ENCODE measurements at places on chromosomes 12 and 14.

DNA sequence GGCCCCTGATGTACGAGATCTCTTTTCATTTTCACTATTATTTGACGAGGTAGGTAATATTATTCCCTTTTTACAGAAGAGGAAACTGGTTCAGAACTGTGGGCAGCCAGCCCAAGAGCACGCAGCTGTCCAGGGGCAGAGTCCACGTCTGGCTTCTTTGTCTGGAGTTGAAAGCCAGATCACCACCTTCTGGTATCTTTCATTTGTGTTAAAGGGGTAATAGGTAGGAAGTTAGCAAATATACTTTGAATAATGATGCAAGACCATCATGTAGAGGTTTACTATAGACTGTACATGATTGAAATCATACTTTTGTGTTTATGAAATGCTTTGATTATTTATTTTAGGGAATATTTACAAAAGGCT is 144.1 kb upstream of the AMIGO2 start:
- no peak for DNase-seq

GRCh38 chr14:30375296-30375892 is 183.6 kb upstream of the G2E3 start:
- DNase-seq: peak; percentile 11

DNA sequence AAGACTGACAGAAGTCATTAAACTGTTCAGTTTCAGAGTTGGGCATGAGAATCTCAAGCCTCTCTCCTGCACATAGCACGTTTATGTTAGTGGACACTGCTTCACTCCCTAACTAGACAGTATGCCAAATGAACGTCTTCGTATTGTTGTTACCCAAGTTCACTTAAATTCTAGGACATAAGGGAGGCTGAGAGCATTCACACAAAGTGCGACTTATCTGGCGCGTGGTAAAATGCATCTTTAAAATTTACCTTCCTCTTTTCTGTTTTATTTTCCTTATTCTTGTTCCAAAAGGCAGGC is 166.3 kb downstream of the AKAP6 start:
- DNase-seq: no peak

- no peak for DNase-seq
These were observed 866.3 kb downstream of the NRXN3 start for GRCh38 chr14:79036441-79036840.

DNA sequence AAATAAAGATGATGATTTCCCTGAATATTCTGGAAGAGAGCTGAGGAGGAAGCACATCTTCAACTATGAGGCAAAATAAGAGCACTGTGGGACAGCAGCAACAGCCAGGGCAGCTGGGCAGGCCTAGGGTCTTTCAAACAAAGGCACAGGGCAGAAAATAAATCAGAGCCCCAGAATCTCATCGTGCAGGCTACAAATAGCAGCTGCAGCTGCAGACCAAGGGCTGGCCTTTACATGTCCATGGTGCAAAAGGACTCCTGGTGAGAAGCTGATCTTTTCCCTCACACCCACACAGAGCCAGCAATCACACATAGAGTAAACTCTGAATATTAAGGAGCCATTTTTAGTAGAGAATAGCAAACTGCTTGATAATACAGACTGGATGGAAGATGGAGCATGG is 13.6 kb upstream of the MYBPC1 start:
- DNase-seq: no peak

DNA sequence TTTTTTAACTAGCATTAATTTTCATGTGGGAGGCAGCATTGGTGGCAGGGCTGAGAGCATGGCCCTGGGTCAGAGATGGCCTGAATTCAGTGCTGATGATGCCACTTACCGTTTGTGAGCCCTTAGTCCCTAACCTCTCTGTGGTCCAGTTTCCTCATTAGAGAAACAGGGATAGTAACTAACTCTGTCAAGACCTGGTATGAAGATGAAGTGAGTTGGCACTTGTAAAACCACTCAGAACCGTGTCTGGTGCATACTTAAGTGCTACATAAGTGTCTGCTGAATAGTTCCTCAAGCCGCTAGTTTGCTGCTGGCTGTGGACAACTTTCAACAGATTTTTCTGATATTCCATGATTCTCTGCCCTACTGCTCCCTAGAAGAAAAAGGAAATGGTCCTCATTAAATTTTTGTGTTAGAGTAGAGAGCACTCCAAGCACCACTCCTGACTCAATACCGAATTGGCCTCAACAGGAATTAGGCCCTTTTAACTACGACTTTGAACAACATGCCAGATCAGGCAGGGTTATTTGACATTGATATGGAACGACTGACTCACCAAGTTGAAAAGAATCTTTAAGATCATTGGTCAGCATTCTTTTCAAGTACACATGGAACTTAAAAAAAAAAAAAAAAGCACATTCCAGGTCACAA is 250.2 kb downstream of the ANO2 start:
- no peak for DNase-seq

GRCh38 chr14:68527329-68527851 is 265.5 kb downstream of the ZFP36L1 start:
- no peak for DNase-seq

- DNase-seq: no peak
These were observed 13.3 kb downstream of the RAP1B start for GRCh38 chr12:68623984-68624383.

DNA sequence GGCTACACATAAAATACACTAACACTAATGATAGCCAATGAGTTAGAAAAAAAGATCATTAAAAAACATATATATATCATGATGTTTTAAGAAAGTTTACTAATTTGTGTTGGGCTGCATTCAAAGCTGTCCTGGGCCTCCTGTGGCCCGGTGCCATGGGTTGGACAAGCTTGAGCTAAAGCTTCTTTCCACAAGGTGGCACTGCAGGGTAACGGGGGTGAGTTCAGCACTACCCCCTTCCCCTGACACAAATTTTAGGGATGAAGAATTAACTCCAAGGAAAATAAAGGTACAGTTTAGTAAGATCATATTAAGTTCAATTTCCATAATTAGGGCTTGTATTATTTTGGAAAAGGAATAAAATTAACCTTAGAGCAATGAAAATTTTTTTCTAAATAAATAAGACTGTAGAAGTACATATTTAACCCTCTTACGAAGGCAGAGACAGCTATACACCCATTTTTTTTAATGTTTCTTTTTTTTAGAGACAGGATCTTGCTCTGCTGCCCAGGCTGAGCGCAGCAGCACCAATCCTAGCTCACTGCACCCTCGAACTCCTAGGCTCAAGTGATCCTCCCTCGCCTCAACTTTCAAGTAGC is 38.9 kb downstream of the PPP1R13B start:
- DNase-seq: peak; percentile 53

GRCh38 chr14:54935958-54936357 is 33.3 kb upstream of the GCH1 start:
- no peak for DNase-seq

DNA sequence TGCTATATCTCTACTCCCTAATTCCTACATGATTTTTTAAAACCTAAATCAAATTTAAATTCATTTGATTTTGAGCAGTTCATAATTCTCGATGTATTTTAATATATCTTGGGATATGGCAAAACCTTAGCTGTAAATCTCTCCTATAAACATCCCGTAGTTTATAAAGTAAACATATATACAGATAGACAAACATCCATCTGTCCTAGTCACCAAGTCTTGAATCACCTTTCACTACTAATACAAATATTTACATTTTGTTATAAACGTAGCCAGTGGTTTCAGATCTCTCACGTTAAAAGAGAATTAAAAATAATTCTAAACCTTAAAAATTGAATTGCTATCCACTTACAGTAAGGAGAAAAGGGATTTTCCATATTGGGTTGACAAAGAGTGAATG is 107.0 kb downstream of the TSHR start:
- no peak for DNase-seq

DNA sequence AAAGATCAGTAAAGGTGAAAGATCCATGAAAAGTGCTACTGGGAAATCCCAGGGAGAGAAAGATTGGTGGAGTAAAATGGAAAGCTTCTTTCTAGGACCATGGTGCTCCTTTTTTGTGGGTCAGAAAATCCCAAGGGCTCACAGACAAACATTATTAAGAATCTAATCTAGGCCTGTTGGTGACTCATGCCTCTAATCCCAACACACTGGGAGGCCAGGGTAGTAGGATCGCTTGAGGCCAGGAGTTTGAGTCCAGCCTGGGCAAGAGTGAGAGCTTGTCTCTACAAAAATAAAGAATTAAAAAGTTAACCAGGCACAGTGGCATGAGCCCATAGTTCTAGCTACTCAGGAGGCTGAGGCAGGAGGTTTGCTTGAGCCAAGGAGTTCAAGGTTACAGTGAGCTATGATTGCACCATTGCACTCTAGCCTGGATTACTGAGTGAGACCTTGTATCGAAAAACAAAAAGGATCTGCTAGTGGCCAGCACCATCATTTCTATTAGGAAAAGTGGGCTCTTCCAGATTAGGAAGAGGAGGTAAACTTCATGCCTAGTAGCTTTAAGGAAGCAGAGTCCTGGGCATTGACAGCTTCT is 43.0 kb downstream of the TXNRD1 start:
- no peak for DNase-seq

- DNase-seq: no peak
These were observed 10.8 kb downstream of the C14orf132 start for GRCh38 chr14:96049932-96050331.

DNA sequence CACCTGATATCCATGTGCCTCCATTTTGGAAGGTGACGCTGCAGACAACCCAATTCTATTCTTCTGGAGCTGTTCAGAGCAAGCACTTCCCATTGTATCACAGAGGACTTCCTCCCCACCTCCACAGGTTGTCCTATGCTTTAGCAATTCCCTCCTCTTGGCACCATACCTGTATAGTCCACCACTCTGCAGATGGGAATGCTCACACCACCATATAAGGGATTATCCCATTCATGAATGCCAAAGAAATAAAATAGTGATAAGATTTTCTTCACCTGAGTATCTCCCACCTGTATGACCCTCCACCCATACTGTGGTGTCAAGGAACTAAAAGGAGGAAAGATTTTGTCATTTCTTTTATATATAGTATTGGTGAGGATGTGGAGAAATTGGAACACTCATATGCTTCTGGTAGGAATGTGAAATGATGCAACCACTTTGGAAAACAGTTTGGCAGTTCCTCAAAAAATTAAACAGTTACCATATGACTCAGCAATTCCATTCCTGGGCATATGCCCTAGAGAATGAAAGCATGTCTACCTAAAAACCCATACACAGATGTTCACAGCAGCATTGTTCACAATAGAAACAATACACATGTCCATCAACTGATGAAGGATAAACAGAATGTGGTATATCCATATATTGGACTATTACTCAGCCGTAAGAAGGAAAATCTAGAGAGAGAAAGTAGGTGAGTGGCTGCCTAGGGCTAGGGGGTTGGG is 75.2 kb downstream of the FIGNL2 start:
- DNase-seq: peak; percentile 0

- no peak for DNase-seq
These were observed 250.1 kb downstream of the DIO2 start for GRCh38 chr14:79961197-79961596.

DNA sequence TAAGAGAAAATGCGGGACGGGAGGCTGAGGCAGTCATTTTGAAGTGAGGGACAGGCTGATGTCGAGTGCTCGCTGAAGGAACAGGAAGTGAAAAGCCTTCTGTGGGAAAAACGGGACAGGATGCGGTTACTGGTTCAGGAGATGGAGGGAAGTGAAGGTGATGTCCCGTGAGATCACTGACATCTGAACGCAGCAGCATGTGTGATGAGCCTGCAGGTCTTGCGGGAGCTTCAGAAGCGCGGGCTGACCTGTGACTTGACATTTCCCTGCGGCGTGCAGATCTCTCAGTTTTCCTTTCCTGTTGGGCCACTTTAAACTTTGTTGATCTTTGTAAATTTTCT is 77.8 kb downstream of the DDX51 start:
- peak; percentile 69 for DNase-seq

GRCh38 chr14:53310412-53310811 is 157.3 kb upstream of the DDHD1 start:
- DNase-seq: no peak

GRCh38 chr14:102046337-102047278 is 40.2 kb downstream of the HSP90AA1 start:
- DNase-seq: no peak

All from GDM1 (cell line).